PC-3 (cell line): ENCODE measurements at places on chromosomes 12 and 14. TPM values are rescaled to one million over a fixed set of nuclear protein-coding genes. Genes with fewer than 3 reads are reported as not detected.

The NOXRED1 gene
- total RNA-seq: 0.33 and 0.46 TPM in 2 replicates

The PLEK2 gene
- 48.0 and 57.2 TPM in 2 replicates for total RNA-seq

The CLEC1B gene
- total RNA-seq: not detected in 2 replicates

The DENND5B gene
- 4.2 and 14.2 TPM in 2 replicates for total RNA-seq

The FZD10 gene
- total RNA-seq: not detected in 2 replicates

The CDKN3 gene
- 354 and 434 TPM in 2 replicates for total RNA-seq

The C12orf50 gene
- total RNA-seq: not detected in 2 replicates

The USP15 gene
- 39.3 and 46.1 TPM in 2 replicates for total RNA-seq

The MMP19 gene
- total RNA-seq: 0.04 and 0.17 TPM in 2 replicates

The ARPC3 gene
- total RNA-seq: 202 and 292 TPM in 2 replicates

The MEG3 gene
- total RNA-seq: not detected in 2 replicates

The EML5 gene
- total RNA-seq: 0.66 and 0.86 TPM in 2 replicates
